ENCODE measurements at places on chromosomes 1 and 21. TPM values are rescaled to one million over a fixed set of nuclear protein-coding genes. Genes with fewer than 3 reads are reported as not detected.

The THEM5 gene
- total RNA-seq = not detected

The RGS13 gene
- total RNA-seq = 0.56 TPM

GRCh38 chr1:224528900-224529299 is 87.2 kb upstream of the CNIH3 start:
- no peak overlapping the region for H3K4me3 ChIP-seq
- no peaks in the 10 kb centered on the region for H3K4me1 ChIP-seq
- no peaks in the 10 kb centered on the region for H3K36me3 ChIP-seq

- H3K27ac ChIP-seq = no peak overlapping the region
- H3K27me3 ChIP-seq = no peaks in the 10 kb centered on the region
- no peaks in the 10 kb centered on the region for H3K4me1 ChIP-seq
- no peaks in the 10 kb centered on the region for H3K36me3 ChIP-seq
- no peak overlapping the region for H3K4me3 ChIP-seq
Observed at GRCh38 chr1:100626397-100626796, 88.5 kb downstream of the GPR88 start.

GRCh38 chr1:38644092-38644491 is 215.5 kb downstream of the RRAGC start:
- DNase-seq = no peak
- H3K27ac ChIP-seq = no peak overlapping the region
- H3K4me1 ChIP-seq = no peaks in the 10 kb centered on the region
- H3K27me3 ChIP-seq = no peaks in the 10 kb centered on the region

DNA sequence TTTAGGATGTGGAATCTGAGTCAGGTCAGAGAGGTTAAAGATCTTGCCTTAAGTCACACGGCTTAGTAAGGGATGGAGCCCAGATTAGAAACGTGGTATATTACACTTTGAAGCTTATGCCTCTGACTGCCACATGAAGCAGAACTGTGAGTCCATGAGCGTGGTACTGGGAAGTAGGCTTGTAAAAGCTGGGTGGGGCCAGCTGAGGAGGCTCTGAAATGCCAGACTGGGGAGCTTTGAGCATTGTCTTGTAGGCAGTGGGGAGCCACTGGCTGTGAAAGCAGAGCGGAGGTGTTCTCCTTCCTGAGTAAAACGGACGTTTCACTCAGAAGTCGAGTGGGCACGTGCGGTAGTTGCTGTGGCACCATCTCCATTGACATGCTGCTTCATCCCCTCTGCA is 72.6 kb upstream of the USP24 start:
- no peak overlapping the region for H3K4me3 ChIP-seq
- no peaks in the 10 kb centered on the region for H3K4me1 ChIP-seq
- no peaks in the 10 kb centered on the region for H3K27me3 ChIP-seq
- DNase-seq = no peak
- H3K36me3 ChIP-seq = no peaks in the 10 kb centered on the region

DNA sequence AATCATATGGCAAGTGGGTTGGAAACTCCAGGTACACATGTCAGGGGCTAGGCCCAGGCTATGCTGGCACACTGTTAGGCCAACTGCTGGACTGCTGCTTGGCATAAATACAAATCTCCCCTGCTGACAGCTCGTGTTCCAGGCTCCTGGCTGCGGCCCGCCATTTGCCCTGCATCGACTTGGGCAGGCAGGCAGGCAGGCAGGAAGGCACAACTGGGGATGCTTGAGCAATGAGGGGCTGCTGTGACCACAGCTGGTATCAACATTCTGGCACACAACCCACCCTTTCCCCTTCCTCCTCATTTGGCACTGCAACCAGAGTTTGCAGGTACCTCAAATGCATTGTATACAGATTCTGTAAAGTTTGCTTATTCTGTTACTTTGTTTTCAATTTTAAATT is 53.2 kb downstream of the SAMSN1 start:
- DNase-seq = no peak
- H3K36me3 ChIP-seq = peaks cover 4% of the 10 kb centered on the region
- no peak overlapping the region for H3K27ac ChIP-seq
- H3K4me3 ChIP-seq = no peak overlapping the region
- H3K27me3 ChIP-seq = no peaks in the 10 kb centered on the region
- H3K4me1 ChIP-seq = no peaks in the 10 kb centered on the region

GRCh38 chr1:50091068-50091467 is 17.7 kb upstream of the ELAVL4 start:
- H3K27me3 ChIP-seq = no peaks in the 10 kb centered on the region
- no peaks in the 10 kb centered on the region for H3K4me1 ChIP-seq
- no peak for DNase-seq
- no peaks in the 10 kb centered on the region for H3K36me3 ChIP-seq
- no peak overlapping the region for H3K27ac ChIP-seq
- H3K4me3 ChIP-seq = no peak overlapping the region

Measured in naive thymus-derived CD4-positive, alpha-beta T cell (primary cell).